ENCODE measurements at places on chromosomes 6 and 20. TPM values are rescaled to one million over a fixed set of nuclear protein-coding genes. Genes with fewer than 3 reads are reported as not detected.

Gene SLC52A3
- total RNA-seq = 3.2 TPM

Gene ENPP5
- total RNA-seq = 10.5 TPM

Gene PNPLA1
- not detected for total RNA-seq

- H3K27me3 ChIP-seq = no peaks in the 10 kb centered on the region
- H3K4me3 ChIP-seq = peak overlapping the region; percentile 6
- H3K27ac ChIP-seq = peak overlapping the region; percentile 83
- peaks cover 16% of the 10 kb centered on the region for H3K4me1 ChIP-seq
Measured at GRCh38 chr6:75492386-75493153, 1.0 kb downstream of the FILIP1 start.

DNA sequence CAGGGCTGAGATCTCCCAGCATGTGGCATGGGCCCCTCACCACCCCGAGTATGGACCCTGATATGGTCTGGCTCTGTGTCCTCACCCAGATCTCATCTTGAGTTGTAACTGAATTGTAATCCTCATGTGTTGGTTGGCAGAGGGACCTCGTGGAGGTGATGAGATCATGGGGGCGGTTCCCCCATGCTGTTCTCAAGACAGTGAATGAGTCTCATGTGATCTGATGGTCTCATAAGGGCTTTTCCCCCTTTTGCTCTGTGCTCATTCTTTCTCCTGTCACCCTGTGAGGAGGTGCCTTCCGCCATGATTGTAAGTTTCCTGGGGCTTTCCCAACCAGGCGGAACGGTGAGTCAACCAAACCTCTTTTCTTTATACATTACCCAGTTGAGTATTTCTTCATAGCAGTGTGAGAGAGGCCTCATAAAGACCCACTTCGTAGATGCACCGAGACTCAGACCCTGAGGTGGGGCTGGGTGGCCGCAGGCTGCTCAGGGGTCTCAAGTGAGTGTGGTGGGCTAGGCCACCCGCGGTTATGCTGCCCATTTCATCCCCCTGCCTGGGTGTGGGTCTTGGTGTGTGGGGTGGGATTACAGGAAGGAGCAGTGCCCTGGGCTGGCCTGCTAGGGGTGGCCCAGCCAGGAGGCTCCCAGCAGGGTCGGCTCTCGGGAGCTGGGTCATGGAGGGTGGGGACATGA is 26.2 kb upstream of the GATA5 start:
- peak overlapping the region; percentile 15 for H3K27ac ChIP-seq
- no peak overlapping the region for H3K4me3 ChIP-seq
- H3K27me3 ChIP-seq = no peaks in the 10 kb centered on the region
- peaks cover 13% of the 10 kb centered on the region for H3K4me1 ChIP-seq

- H3K36me3 ChIP-seq = no peaks in the 10 kb centered on the region
- no peaks in the 10 kb centered on the region for H3K27me3 ChIP-seq
- DNase-seq = no peak
- H3K27ac ChIP-seq = no peak overlapping the region
Measured at GRCh38 chr6:144148886-144149285, 1.4 kb upstream of the STX11 start.

GRCh38 chr6:64230530-64230929 is 594.9 kb downstream of the PHF3 start:
- no peak overlapping the region for H3K4me3 ChIP-seq
- no peaks in the 10 kb centered on the region for H3K4me1 ChIP-seq
- H3K27me3 ChIP-seq = no peaks in the 10 kb centered on the region
- no peak overlapping the region for H3K27ac ChIP-seq
- no peaks in the 10 kb centered on the region for H3K36me3 ChIP-seq
- no peak for DNase-seq

GRCh38 chr6:168043848-168044415 is 35.1 kb downstream of the FRMD1 start:
- H3K27ac ChIP-seq = no peak overlapping the region
- no peaks in the 10 kb centered on the region for H3K27me3 ChIP-seq
- H3K4me3 ChIP-seq = no peak overlapping the region
- no peak for DNase-seq

DNA sequence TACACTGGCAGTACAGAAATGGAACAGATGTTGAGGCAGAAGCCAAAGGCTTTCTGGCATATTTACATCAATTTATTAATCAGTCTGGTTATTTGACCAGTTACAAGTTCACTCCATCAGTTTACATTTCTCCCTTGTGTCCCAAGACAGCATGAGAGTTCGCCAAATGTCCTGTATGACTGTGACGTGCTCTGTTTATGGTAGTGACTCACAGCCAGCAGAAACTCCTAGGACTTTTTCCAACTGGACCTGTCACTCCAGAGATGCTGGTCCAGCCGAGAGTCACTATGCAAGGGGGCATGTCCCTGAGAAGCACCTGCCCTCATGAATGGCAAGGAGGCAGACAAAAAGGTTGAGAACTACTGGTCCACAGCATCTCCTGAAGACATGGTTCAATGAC is 160.0 kb downstream of the LRFN2 start:
- no peak overlapping the region for H3K4me3 ChIP-seq
- no peak overlapping the region for H3K27ac ChIP-seq
- DNase-seq = no peak
- no peaks in the 10 kb centered on the region for H3K4me1 ChIP-seq
- H3K27me3 ChIP-seq = no peaks in the 10 kb centered on the region

DNA sequence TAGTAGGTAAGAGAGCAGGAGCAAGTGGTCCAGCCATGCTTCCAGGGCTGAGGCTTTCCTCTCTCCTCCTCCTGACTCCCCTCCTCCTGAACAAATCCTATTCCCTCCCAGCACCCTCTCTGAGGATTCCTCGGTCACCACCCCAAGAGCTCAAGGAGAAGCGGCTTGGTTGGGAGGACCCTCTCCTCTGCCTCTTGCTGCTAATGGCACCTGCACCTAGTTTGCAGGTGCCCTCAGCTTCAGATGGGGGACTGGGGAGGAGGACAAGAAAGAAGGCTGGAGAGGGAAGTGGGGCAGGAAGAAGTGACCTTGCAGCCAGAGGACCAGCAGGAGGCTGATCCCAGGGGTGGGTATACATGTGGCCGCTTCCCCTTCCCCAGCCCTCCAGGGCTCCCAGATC is 17.5 kb downstream of the NCR2 start:
- H3K27me3 ChIP-seq = no peaks in the 10 kb centered on the region
- no peak overlapping the region for H3K27ac ChIP-seq
- no peak overlapping the region for H3K4me3 ChIP-seq
- no peaks in the 10 kb centered on the region for H3K36me3 ChIP-seq
- no peak for DNase-seq

DNA sequence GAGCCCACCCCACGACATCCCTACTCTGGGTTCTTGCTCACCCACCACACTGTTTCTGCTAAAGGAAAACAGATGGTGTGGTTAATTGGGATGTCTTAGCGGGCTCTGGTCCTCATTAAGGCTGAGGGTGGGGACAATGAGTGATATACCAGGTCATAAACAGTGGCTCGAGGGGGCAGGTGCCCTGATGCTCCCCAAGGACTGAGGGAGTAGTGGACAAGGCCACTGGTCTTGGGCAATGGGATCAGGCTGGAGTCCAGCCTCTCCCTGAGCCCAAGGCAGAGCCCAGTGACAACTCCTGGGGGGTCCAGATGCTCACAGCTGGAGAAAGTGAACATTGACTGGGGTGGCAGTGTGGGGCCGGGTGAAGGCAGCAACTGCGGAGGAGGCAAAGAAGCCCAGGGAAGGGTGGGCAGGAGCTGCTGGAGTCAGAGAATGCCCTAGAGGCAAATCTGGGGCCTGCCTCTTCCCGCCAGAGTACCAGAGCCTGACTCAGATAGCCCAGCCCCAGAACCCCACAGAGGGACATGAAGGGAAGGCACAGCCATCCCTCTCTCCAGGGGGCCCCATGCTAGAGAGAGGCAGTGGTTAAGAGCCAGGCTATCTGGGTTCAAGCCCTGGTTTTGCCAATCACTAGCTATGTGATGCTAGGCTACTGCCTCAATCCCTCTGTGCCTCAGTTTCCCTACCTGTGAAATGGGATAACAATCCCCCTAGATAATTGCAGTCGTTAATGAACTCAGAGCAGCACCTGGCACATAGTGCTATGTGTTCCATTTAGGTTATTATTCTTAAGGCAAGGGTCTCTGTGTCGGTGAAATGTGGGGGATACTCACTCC is 72.3 kb downstream of the MRPL14 start:
- no peak for DNase-seq
- no peak overlapping the region for H3K4me3 ChIP-seq
- H3K27ac ChIP-seq = no peak overlapping the region
- peaks cover 25% of the 10 kb centered on the region for H3K4me1 ChIP-seq
- H3K36me3 ChIP-seq = no peaks in the 10 kb centered on the region

- H3K36me3 ChIP-seq = peaks cover 2% of the 10 kb centered on the region
- no peak for DNase-seq
- H3K27ac ChIP-seq = no peak overlapping the region
- no peaks in the 10 kb centered on the region for H3K27me3 ChIP-seq
Measured at GRCh38 chr6:149026530-149026942, 279.7 kb downstream of the UST start.
